ENCODE measurements at places on chromosomes 2 and 18. TPM values are rescaled to one million over a fixed set of nuclear protein-coding genes. Genes with fewer than 3 reads are reported as not detected.
A peak's percentile ranks its signal among the peaks of the same experiment; 100 is the strongest.

- DNase-seq, result no peak
Observed at GRCh38 chr18:36128907-36129299, 237 bp downstream of the SLC39A6 start.

- no peak for DNase-seq
Observed at GRCh38 chr2:191979221-191979730, 132.4 kb upstream of the CAVIN2 start.

The PSME4 gene
- total RNA-seq, result 51.5 TPM

DNA sequence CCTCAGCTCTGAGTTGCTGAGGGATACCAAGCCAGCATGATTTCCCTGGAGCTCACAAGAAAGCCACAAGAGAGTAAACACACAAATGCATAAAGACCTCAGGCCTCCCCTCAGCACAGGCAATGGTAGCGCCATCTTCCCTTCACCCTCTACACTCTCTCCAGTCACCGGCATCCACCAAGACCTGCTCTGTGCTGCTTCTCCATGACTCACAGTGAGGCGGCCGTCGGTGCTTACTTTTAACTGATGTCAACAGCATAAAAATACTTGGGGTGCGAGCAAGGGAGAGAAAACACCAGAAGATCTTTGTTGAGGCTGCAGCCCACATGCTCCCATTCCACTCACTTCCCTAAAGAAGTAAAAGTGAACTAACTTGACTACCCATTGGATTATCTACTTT lies 46.7 kb downstream of the L3MBTL4 start:
- DNase-seq, result no peak

The DCAF17 gene
- total RNA-seq, result 24.1 TPM

GRCh38 chr18:75507636-75508035 lies 80.1 kb upstream of the SMIM21 start:
- no peak for DNase-seq

- no peak for DNase-seq
Observed at GRCh38 chr2:57602733-57603132, 443.9 kb upstream of the VRK2 start.

DNA sequence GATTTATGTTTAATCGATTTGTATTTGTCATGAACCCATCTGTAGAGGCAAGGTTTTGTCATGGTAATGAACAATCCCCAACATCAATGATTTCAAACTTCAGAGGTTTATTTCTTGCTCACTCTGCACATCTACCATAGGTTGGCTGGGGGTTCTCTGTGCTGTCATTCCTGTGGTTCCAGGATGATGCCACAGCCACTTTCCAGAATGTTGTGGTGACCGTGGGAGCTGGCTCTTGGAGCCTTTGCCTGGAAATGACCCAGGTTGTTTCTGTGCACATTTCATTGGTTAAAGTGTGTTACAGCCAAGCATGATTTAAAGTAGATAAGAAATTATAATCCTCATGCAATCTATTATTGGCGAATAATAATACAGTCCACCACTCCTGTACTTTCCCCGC lies 28.2 kb upstream of the EPAS1 start:
- peak; percentile 73 for DNase-seq

DNA sequence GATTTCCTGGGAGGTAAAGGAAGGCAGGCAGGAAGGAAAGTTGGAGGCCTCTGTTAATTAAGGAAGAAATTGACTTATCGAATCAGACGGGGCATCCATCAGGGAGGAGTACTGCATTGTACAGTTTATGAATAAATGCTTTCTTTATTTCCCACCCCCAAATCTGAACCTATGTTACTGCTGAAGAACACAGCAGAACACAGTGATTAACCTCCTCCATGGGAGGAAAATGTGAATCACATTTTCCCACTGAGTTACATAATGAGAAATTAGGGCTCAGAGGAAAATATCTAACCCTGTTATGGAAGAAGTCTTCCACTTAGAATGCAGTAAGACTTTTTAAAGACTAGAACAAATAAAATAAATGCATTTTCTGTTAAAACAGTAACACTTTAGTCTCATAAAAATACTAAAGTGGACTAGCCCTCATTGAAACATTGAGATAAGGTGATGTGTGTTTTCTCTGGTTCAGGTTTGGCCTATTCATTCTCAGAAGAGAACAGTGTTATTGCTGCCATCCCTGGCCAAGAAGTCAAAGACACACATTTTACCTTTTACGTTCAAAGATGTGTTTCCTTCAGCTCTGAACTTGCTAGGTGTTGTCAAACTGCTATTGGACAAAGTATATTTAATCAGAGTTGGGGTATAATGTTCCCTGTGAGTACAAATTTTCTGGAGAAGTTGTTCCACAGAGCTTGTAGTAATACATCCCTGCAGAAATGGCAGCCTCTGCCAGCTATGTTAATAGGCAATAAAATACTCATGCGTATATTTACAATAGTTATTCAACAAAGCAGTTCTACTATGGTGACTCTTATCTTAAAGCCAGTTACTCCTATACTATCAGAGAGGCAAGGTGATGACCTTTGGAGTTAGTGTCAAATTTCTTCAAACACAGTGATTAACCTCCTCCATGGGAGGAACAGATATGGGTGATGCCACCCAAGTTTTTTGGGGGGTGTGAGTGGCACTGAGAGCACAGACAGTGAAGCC lies 11.1 kb downstream of the DNAH6 start:
- DNase-seq, result no peak

- DNase-seq, result peak; percentile 31
Observed at GRCh38 chr2:231605607-231606091, 13.0 kb downstream of the TEX44 start.

GRCh38 chr2:120659275-120659977 lies 76.2 kb upstream of the GLI2 start:
- no peak for DNase-seq

All from myocyte (in vitro differentiated cells).